ENCODE measurements at places on chromosomes 16 and 17. TPM values are rescaled to one million over a fixed set of nuclear protein-coding genes. Genes with fewer than 3 reads are reported as not detected.

The ZSCAN10 gene
- not detected for total RNA-seq

The VMO1 gene
- not detected for total RNA-seq

The TTLL6 gene
- total RNA-seq, result not detected

The NLRC3 gene
- total RNA-seq, result 3.4 TPM

The FZD2 gene
- 4.4 TPM for total RNA-seq

The TMEM114 gene
- total RNA-seq, result not detected

The ABCA3 gene
- 36.0 TPM for total RNA-seq

The C16orf86 gene
- total RNA-seq, result 1.2 TPM

The TBX2 gene
- not detected for total RNA-seq

DNA sequence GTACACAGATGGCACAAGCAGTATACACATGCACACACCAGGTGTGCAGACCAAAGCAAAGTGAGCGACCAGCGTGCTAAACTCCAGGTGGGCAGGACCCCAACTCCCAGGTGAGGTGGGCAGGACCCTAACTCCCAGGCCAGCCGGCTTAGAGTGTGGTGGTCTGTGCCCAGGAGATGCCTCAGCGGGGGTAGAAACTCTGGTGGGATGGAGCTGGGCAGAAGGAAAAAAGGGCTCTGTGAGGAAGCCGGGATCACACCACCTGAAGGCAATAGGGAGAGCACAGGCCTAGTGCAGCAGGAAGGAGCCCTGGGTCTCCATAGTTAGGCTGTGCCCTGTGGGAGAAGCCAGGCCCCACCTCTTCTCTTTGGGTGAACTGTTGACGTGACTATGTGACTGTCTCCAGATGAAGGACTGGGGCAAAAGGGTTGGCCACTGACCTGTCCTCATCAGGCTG, 1.6 kb upstream of the FOXJ1 start:
- H3K4me3 ChIP-seq, result no peak overlapping the region
- no peaks in the 10 kb centered on the region for H3K36me3 ChIP-seq
- H3K4me1 ChIP-seq, result peaks cover 19% of the 10 kb centered on the region
- H3K27ac ChIP-seq, result no peak overlapping the region

- H3K27ac ChIP-seq, result no peak overlapping the region
- no peaks in the 10 kb centered on the region for H3K27me3 ChIP-seq
- H3K4me1 ChIP-seq, result no peaks in the 10 kb centered on the region
- DNase-seq, result no peak
- H3K36me3 ChIP-seq, result no peaks in the 10 kb centered on the region
Measured at GRCh38 chr17:9144502-9145249, 123.4 kb downstream of the NTN1 start.

DNA sequence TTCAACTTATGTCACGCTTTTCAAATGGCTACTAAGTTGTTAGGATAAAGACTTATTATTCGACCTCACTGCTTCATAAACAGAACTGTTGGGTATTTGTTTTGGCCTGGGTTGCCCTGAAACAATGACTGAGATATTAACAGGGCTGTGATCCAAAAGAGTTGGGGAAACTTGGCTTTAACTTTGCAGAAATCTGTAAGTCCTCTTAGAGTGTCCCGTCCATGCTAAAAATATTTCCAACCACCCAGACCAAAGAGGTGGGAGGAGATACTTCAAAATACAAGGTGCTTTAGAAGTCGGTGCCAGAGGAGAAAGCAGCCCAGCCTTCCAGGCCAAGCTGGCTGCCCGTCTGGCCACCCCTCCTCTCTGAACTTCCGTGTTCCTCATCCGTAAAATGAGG, 16.1 kb upstream of the SPATA32 start:
- H3K4me1 ChIP-seq, result peaks cover 27% of the 10 kb centered on the region
- no peaks in the 10 kb centered on the region for H3K27me3 ChIP-seq
- DNase-seq, result peak; percentile 89

GRCh38 chr16:57634171-57634570, 5.7 kb downstream of the ADGRG1 start:
- H3K4me3 ChIP-seq, result no peak overlapping the region
- peak overlapping the region; percentile 64 for H3K27ac ChIP-seq
- H3K4me1 ChIP-seq, result peaks cover 68% of the 10 kb centered on the region
- no peaks in the 10 kb centered on the region for H3K27me3 ChIP-seq
- H3K36me3 ChIP-seq, result no peaks in the 10 kb centered on the region

DNA sequence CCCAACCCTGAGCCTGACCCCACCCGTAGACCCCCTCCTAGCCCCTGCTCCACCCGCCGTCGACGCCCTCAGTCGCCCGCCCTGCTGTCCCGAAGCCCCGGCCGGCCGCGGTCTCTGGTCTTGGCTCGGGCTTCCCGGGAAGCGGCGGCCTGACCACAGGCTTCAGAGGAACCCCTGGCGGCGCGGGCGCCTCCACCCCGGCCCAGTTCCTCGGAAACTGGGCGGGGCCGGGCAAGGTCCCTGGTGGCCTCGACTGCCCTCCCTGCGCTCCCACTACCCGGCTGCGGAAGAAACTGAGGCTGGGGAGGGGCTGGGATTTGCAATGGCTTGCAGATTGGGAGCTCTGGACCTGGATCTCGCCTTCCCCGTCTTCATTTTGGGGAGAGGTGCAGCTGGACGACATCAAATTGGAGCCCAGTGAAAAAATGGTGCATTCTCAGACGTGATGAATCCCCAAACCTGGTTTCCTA, 692 bp upstream of the SOCS1 start:
- no peaks in the 10 kb centered on the region for H3K36me3 ChIP-seq
- H3K27me3 ChIP-seq, result peaks cover 1% of the 10 kb centered on the region
- peaks cover 10% of the 10 kb centered on the region for H3K4me1 ChIP-seq
- H3K4me3 ChIP-seq, result peak overlapping the region; percentile 73
- DNase-seq, result no peak
- H3K27ac ChIP-seq, result peak overlapping the region; percentile 31

- H3K36me3 ChIP-seq, result no peaks in the 10 kb centered on the region
- no peaks in the 10 kb centered on the region for H3K27me3 ChIP-seq
- H3K27ac ChIP-seq, result no peak overlapping the region
- no peak overlapping the region for H3K4me3 ChIP-seq
Measured at GRCh38 chr17:82204831-82205719, 7.6 kb downstream of the CCDC57 start.

- H3K4me1 ChIP-seq, result peaks cover 9% of the 10 kb centered on the region
- H3K4me3 ChIP-seq, result no peak overlapping the region
- H3K27ac ChIP-seq, result no peak overlapping the region
- H3K27me3 ChIP-seq, result no peaks in the 10 kb centered on the region
- peak; percentile 60 for DNase-seq
Measured at GRCh38 chr16:70162041-70162451, 11.5 kb upstream of the CLEC18C start.

DNA sequence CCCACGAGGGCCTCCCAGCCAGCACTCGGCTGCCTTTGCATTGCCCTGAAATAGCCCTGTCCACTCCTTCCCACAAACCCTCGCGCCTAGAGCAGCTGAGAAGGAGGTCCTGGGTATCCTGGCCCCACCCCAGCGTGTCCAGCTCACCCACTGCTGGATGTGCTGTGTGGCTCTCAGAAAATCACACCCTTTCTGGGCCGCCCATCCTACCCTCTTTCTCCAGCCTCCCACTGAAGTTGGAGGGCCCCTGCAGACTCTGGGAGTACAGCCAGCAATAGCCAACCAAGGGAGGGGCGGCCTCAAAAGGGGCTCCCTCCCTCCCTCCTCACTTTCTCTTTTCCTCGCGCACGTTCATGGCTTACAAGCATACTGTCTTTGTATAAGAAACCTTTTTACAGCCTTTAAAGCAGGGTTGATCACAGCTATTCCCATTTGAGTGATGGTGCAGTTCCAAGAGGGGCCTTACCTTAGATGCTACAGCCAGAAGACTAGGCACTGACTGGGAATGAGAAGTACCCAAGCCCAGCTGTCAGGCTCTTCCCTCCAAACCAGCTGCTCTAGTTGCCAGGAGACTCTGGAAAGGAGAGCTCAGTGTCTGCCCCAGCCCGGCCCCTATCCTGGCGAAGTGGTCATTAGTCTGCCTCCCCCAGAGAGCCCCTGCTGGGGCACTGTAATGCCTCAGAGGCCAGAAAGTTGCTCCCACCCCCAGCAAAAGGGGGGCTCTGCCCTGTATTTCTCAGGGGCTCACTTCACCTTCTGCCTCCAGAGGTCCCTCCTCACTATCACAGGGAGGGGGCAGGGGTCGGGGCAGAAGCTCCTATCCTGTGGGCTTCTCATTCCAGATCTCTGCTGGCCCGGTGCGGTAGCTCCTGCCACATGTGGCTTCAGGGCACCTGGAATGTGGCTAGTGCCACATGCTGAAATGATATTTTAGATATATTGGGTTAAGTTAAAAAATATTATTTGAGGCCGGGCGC, 38.1 kb downstream of the DCAKD start:
- peaks cover under 1% of the 10 kb centered on the region for H3K27me3 ChIP-seq
- no peak overlapping the region for H3K27ac ChIP-seq
- H3K4me1 ChIP-seq, result no peaks in the 10 kb centered on the region
- H3K36me3 ChIP-seq, result no peaks in the 10 kb centered on the region
- H3K4me3 ChIP-seq, result no peak overlapping the region

DNA sequence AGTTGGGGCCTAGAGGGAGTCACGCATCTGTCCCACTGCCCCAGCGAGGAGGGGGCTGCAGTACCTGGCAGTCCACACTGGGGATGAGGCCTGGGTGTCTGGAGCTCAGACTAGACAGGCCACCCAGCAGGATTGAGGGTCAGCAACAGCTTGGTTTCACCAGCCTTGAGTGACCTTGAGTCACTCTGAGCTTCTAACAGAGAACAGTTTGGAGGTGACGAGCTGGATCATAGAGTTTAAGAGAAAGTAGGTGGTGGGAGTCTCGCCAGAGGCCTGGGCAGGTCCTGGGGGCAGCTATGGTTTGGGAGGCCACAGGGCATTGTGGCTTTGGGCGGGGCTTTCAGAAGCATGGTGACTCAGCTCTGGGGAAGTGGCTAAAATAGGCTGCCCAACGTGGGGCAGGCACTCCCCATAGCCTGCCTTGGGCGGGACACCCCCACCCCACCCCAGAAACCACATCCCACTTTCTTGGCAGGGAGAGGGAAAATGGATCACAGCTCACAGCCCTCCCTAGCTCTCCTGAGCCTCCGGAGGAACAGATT, 20.5 kb downstream of the CDC42EP4 start:
- peaks cover 25% of the 10 kb centered on the region for H3K4me1 ChIP-seq
- peak overlapping the region; percentile 79 for H3K27ac ChIP-seq
- DNase-seq, result peak; percentile 18
- H3K36me3 ChIP-seq, result no peaks in the 10 kb centered on the region
- no peak overlapping the region for H3K4me3 ChIP-seq

GRCh38 chr17:8494506-8495111, 58.9 kb downstream of the NDEL1 start:
- H3K36me3 ChIP-seq, result peaks cover 19% of the 10 kb centered on the region
- H3K4me1 ChIP-seq, result no peaks in the 10 kb centered on the region
- no peak for DNase-seq
- H3K27ac ChIP-seq, result no peak overlapping the region
- no peak overlapping the region for H3K4me3 ChIP-seq

- no peak for DNase-seq
- no peaks in the 10 kb centered on the region for H3K27me3 ChIP-seq
- no peak overlapping the region for H3K4me3 ChIP-seq
- no peaks in the 10 kb centered on the region for H3K4me1 ChIP-seq
- H3K27ac ChIP-seq, result no peak overlapping the region
- H3K36me3 ChIP-seq, result no peaks in the 10 kb centered on the region
Measured at GRCh38 chr17:45993962-45994627, 5.0 kb upstream of the STH start.

DNA sequence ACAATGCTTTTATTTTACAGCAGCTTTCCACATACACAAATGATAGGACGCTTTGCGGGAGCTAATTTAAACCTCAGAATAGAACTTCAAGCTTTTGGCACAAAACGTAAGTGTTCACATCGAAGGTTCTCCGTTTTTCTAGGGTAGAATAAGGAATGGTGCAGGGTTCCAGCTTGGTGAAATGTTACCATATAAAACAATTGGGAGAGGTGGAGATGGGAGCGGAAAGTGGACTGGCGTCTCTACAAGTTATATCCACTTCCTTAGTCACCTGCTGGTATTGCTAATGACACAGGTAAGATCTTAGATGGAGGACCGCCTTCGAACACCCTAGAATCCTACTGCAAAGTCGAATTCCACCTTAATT, 1.7 kb upstream of the NXN start:
- peaks cover 21% of the 10 kb centered on the region for H3K4me1 ChIP-seq
- no peak overlapping the region for H3K27ac ChIP-seq
- H3K27me3 ChIP-seq, result no peaks in the 10 kb centered on the region
- no peak for DNase-seq
- no peak overlapping the region for H3K4me3 ChIP-seq
- H3K36me3 ChIP-seq, result no peaks in the 10 kb centered on the region

- H3K4me3 ChIP-seq, result no peak overlapping the region
- H3K27me3 ChIP-seq, result no peaks in the 10 kb centered on the region
- H3K4me1 ChIP-seq, result peaks cover 21% of the 10 kb centered on the region
- peaks cover 5% of the 10 kb centered on the region for H3K36me3 ChIP-seq
- no peak overlapping the region for H3K27ac ChIP-seq
Measured at GRCh38 chr16:69110406-69110805, 5.0 kb downstream of the HAS3 start.

DNA sequence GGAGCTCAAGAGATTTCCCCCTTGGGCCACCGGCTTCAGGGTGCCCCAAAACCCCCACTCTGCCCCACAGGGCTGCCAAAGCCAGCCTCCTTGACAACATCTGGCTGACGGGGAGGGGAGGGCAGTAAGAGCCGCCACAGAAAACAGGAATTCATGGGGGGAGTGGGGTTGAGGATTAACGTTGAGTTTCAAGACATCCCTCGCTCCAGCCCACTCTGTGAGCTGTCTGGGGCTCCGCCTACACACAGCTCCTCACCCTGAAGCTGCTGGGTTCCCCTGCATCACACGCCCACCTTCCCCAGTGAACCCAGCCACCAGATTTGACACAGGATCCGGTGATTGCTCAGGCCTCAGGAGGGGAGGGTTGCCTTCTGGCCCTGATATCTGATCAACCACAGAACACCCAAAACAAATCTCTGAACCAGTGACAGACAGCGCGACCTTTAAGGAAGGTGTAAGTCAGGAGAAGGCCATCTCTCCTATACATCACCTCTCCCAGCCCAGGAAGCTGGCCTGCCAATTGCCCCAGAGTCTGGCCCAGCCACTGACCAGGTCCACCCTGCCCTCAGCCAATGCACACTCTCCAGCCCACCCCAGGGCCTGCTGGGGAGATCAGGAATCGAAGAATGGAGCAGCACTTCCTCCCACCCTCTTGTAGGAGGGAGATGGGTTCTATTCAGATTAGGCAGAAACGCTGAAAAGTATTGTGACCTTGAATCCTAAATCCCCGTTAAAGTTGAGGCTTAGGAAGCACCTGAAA, 132.1 kb downstream of the CLEC16A start:
- no peaks in the 10 kb centered on the region for H3K27me3 ChIP-seq
- H3K36me3 ChIP-seq, result no peaks in the 10 kb centered on the region
- peaks cover 6% of the 10 kb centered on the region for H3K4me1 ChIP-seq

DNA sequence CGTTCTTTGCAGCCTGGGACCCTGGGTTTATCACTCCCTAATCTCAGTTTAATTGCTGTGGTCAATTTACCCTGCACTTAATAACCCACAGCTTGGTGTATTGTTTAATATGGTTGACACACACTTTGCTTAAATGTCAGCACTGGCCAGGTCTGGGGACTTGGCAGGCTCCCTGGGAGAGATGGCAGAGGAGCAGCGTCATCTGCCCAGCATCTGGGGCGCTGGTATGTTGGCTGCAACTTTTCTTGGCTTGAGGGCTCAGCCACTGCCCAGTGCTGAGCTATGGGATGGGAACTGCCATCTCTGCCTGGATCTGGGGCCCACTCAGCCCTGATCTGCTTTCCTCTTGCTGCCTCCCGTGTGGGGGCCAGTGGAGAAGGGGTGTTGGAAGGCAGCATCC, 115.7 kb upstream of the IRX3 start:
- no peaks in the 10 kb centered on the region for H3K27me3 ChIP-seq
- DNase-seq, result no peak
- H3K4me1 ChIP-seq, result no peaks in the 10 kb centered on the region
- H3K27ac ChIP-seq, result no peak overlapping the region
- no peak overlapping the region for H3K4me3 ChIP-seq
- no peaks in the 10 kb centered on the region for H3K36me3 ChIP-seq

GRCh38 chr16:89133457-89134127, 38.0 kb upstream of the CDH15 start:
- H3K4me1 ChIP-seq, result no peaks in the 10 kb centered on the region
- peaks cover 10% of the 10 kb centered on the region for H3K36me3 ChIP-seq
- H3K4me3 ChIP-seq, result no peak overlapping the region
- H3K27me3 ChIP-seq, result no peaks in the 10 kb centered on the region
- DNase-seq, result no peak
- no peak overlapping the region for H3K27ac ChIP-seq

All from endothelial cell of umbilical vein (primary cell).